ENCODE measurements at places on chromosomes 2 and 18.

DNA sequence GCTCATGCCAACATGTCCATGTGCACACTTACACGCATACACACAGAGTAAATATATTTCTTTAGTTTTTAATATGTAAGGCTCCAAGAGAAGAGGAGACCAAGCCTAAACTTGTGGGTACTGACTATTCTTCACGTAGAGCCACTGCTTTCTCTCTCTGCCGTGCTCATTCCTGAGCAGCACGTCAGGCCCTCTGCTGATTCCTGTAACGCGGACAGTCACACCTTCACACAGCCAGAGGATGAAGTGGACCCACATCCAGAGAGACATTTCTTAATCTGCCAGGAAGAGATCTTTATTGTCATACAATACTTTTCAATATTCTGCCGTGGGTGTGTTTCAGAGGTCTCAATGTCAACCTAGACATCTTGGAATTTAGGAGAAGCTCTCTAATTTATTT is 560.7 kb downstream of the STK39 start:
- DNase-seq: no peak

- no peak for DNase-seq
Measured at GRCh38 chr2:137467246-137467862, 496.9 kb upstream of the HNMT start.

GRCh38 chr2:135198481-135198880 is 146.4 kb downstream of the RAB3GAP1 start:
- DNase-seq: no peak

DNA sequence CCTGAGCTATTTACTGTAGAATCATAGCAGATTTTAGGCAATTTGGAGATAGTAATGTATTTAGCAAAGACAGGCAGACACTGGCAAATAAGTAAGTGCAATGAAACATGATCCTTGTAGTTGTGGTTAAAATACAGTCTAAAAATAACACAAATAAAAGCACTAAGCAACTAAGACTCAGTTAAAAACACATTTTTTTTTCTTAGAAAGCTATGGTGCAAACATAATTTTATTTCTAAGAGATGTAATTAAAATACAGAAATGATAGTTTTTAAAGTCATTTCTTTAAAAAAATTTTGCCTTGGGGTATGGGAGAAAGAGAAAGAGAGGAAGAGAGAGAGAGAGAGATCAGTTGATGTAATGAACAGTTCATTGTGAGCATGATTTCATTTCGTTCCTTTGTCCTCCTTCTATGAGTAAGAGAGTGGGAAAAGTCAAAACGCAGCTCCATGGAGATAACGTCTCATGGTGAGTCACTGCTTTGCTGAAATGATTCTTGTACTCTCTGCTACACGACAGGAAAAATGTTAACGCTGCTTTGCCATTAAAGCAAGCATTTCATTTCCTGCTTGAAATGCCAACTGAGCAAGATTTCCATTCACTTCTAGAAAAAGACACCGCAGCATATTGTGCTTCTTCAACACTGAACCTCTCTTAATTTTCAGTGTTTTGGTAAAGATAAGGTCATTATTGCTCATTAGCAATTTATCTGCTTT is 61.3 kb upstream of the PGAP1 start:
- DNase-seq: peak; percentile 17

- DNase-seq: no peak
Measured at GRCh38 chr2:17790536-17790935, 25.7 kb upstream of the MSGN1 start.

GRCh38 chr2:217943446-217944321 is 59.1 kb downstream of the TNS1 start:
- DNase-seq: no peak

- DNase-seq: no peak
Measured at GRCh38 chr2:48588745-48589144, 28.9 kb upstream of the GTF2A1L start.

- no peak for DNase-seq
Measured at GRCh38 chr2:149420053-149420963, 89.9 kb downstream of the LYPD6 start.

DNA sequence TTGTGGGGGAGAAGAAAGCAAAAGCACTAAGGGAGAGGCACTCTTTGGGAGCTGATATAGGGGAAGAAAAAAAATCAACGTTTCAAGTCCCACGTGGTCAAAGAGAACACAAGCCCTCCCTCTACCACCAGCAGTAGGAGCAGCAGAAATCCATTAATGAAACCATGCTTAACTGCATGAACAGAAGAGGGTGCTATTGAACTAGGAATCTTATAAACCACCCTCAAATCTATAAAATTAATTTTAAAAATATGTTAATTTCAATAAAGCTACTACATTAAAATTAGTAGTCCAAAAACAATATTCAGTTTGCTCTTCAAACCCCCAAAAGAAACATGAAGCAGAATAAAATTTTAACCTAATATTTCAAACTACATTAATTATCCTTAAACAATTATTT is 147.8 kb downstream of the TMEM18 start:
- no peak for DNase-seq

- DNase-seq: no peak
Measured at GRCh38 chr2:147051814-147052213, 793.0 kb upstream of the ACVR2A start.

DNA sequence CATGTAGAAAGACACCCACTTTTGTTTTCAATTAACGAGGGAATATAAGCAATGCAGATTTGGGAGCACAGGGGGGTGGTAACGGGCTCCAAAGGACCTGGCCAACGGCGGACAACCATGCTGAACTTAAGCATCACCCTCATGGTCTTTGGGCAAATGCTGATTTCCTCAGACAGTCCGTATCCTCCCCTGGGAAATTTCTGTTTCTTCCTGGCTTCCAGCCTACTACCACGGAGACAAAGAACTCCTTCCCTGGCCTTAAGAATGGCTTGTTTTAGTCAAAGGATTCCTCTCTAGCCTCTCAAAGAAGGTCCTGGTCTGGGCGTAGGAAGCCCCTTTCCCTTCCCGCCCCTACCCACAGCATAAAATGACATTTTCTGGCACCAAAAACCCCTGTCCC is 34.3 kb downstream of the EN1 start:
- DNase-seq: no peak

- DNase-seq: no peak
Measured at GRCh38 chr2:44429034-44429433, 67.3 kb downstream of the CAMKMT start.

DNA sequence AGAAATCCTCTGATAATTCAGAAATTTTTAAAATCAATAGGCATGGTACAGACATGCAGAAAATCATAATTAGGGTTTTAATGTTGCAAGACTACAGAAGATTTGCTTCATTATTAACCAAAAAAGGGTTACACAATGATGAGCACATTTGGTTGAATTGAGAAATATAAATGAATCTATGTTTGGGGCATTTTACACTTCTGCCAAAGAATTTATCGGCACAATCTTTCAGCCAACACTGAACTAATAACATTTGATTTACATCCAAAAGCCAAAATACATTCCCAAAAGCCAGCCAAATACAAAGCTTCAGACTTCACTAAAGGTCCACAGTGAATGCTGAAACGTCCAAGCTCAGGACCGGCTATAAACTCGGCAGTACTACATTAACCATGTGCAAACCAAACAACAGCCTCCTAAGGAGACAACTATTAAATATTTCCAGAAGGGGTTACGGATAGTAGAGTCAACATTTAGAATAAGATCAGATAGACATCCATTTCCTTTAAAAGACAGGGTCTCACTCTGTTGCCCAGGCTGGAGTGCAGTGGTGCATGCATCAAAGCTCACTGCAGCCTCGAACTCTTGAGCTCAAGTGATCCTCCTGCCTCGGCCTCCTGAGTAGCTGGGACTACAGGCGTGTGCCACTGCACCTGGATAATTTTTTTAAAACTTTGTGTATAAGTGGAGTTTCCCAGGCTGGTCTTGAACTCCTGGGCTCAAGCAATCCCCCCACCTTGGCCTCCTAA is 29.4 kb downstream of the SPRED2 start:
- DNase-seq: no peak

GRCh38 chr18:45008694-45009413 is 328.2 kb downstream of the SETBP1 start:
- no peak for DNase-seq

DNA sequence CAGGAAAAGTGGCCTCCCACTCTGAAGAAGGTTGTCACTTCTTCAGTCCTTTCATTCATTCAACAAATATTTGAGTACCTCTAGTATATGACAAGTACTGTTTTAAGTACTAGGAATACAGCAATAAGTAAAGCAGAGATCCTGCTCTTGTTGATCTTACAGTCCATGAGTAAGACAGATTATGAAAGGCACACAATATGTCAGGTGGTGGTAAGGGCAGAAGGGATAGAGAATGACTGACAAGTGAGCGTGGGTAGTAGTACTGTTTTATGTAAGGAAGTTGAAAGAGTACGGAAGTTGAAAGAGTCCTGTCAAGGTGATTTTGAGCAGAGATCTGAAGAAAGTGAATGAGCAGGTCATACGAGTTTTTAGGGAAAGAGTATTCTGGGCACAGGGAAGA is 111.3 kb downstream of the GALNT1 start:
- no peak for DNase-seq

DNA sequence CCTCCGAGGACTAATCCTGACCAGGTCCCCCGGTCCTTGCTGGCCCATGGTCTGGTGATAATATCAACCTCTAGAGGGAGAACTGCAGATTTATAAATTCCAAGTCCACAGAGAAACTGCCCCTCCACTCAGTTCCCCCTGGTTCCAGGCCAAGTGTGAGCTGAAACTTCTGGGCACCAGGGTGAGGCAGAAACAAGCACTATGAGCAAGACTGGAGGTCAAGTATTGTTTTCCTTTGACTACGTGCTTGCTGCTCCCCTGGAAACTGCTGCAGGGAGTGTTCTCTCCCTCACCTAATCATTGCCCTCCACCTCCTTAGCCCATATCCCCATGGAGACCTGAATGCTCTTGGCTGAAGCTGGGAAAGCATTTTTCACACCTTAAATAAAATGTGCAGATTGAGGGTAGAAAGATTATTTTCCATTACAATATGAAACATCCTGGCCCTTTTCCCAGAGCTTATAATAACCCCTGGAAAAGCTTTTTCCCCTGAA is 135.2 kb downstream of the RDH14 start:
- DNase-seq: no peak

GRCh38 chr2:2012505-2012904 is 268.2 kb upstream of the PXDN start:
- no peak for DNase-seq

GRCh38 chr18:577643-578375 is 2.4 kb upstream of the CETN1 start:
- no peak for DNase-seq

DNA sequence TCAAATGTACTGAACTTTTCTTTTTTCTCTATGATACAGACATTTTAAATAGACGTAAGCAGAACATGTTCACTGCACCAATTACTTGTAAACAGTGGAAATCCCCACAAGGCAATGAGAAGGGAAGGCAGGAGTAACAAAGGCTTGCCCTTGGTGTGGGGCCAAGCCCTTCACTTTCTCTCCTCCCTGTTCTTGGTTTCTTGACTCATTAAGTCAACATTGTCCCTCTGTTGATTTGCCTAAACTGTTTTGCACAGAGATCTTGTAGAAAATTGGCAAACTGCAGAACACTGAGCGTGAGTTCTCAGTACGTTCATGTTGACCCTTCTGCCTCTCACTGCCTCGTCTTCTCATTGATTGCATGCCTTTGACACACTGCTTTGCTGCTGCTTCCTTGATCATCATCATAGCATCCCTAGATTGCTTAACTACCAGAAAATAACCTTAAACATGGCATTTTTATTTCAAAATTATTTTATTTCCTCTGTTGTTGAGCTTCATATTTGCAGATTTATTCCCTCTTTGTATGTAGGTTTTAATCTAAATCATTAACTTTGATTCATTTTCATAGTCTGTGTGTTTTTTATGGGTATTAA is 257.7 kb downstream of the PTGR3 start:
- DNase-seq: no peak

DNA sequence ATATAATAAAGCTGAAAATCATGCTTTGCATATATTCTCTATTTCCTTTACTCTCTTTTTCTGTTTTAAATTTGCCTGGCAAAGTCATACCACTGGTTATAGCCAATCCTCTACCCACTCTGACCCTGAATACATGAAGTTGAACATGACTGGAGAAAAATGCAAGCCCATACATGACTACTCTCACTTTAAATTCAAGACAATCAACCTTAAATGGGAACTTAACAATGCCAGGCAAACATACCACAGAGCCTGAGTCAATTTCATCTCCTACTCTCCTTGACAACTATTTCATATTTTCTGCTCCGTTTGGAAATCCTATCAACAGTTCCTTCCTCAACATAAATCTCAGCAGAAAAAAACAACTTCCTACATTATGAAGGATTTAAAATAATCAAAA is 22.6 kb downstream of the RAD51AP2 start:
- DNase-seq: no peak

GRCh38 chr2:136183097-136183496 is 65.1 kb upstream of the CXCR4 start:
- no peak for DNase-seq

GRCh38 chr2:50769406-50770181 is 262.3 kb downstream of the NRXN1 start:
- DNase-seq: no peak

- no peak for DNase-seq
Measured at GRCh38 chr2:41966431-41966893, 81.4 kb upstream of the PKDCC start.

DNA sequence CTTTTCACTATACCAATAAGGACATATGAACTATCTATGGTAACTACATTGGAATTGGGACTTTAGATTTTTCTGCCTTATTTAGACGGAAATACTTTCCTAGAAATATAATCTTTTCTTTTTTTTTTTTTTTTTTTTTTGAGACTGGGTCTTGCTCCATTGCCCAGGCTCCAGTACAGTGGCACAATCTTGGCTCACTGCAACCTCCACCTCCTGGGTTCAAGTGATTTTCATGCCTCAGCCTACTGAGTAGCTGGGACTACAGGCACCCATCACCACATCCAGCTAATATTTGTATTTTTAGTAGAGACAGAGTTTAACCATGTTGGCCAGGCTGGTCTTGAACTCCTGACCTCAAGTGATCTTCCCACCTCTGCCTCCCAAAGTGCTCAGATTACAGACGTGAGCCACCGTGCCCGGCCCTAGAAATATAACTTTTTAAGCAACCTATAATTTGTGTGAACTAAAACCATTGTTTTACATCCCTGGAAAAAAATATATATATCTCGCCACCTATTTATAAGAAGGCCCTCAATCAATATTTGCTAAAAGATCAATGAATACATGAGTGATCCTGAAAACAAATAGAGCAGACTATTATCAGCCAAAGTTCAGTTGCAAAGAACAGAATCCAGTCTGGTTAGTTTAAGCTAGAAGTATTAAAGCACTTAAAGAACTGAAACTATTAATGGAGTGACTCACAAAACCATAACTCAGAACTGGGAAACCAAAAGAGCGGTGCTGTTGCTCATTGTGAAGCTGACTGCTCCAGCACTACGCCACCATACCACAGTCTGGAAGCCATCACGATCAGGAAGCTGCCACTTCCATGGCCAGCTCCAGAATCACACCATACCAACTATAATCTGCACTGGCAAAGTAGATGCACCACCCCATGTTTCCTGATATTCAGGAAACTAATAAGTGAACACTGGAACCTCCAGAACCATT is 8.4 kb upstream of the HNRNPLL start:
- no peak for DNase-seq

DNA sequence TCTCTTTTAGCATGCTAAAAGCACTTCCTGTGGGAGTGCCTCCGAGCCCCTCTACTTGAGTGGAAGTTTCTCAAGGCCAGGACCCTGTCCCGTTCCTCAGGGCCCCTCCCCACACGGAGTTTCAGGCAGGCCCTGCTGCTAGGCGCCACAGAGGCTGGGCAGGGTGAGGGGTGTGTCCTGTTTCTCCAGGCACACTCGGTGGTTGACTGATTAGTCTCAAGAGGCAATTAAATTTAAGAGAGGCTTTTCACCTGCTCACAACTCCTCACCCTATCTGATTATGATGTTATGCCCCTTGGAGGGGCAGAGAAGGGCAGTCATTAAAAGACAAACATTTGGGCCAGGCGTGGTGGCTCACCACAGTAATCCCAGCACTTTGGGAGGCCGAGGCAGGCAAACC is 160.8 kb upstream of the HAAO start:
- no peak for DNase-seq
